ENCODE measurements at places on chromosomes 7 and 10. TPM values are rescaled to one million over a fixed set of nuclear protein-coding genes. Genes with fewer than 3 reads are reported as not detected.

GRCh38 chr7:100866729-100867039 is 503 bp upstream of the TRIP6 start:
- DNase-seq, result no peak

DNA sequence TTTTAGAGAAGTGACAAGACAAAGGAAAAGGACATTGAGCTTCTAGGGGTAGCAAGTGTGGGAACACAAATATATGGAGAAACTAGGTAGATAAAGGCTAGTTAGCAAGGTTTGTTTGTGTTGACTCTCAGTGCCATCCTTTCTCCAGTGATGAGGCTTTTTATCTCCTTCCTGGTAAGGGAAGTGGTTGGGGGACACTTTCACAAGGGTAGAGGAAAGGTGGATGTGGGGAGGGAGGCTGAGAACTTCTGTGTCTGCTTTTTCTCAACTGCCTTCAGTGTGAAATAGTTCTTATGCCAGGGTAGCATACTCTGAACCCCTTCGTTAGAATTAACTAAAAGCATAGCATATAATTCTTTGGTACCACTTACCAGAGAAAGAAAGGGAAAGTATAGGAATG is 93.0 kb upstream of the STRIP2 start:
- no peak for DNase-seq

GRCh38 chr7:14507617-14508016 is 394.9 kb downstream of the DGKB start:
- no peak for DNase-seq

Gene GNG11
- 38.9 TPM for total RNA-seq

GRCh38 chr7:141160246-141160860 is 86.5 kb downstream of the TMEM178B start:
- DNase-seq, result no peak

- no peak for DNase-seq
Observed at GRCh38 chr7:96685755-96686154, 23.9 kb downstream of the SEM1 start.

DNA sequence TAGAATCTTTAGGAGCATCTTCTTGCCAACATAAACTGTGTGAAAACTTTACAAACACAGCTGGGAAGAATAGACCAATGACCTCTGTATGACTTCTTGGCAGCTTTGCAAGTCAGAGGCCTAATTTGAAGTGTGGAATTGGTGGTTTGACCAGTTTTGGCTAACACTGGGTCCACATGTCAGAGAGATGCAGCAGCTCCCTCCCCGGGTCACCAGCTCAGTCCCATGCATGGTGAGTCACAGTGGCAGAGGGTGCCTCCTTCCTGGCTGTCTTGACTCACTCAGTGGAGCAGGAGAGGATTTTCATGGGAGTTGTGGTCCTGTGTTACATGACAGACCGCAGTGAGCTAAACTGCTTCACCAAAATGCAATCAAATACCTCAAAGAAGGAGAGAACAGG is 8.2 kb upstream of the STARD3NL start:
- no peak for DNase-seq

- DNase-seq, result peak; percentile 95
Observed at GRCh38 chr7:63925626-63926460, 72.8 kb upstream of the ZNF722 start.
